ENCODE measurements at places on chromosomes 6 and 20. TPM values are rescaled to one million over a fixed set of nuclear protein-coding genes. Genes with fewer than 3 reads are reported as not detected.

DNA sequence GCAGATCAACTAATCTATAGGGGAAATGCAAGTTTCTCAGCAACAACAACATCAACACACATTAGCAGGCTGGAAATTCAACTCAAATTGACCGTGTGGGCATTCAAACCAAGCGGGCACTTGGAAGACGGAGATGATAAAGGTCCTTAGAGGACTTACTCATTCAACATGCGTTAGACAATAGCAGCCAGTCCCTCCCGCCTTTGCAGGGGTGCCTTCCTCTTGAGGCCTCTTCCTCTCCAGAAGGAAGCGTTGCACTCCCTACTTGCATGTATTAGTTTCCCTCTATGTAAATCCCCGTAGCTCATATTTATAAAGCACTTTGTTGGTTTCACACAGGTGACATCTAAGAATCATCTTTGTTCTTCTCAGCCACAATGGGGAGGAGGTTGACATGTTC, 300.8 kb upstream of the STXBP5 start:
- H3K27ac ChIP-seq: no peak overlapping the region
- no peak overlapping the region for H3K4me3 ChIP-seq
- no peak for DNase-seq
- no peaks in the 10 kb centered on the region for H3K36me3 ChIP-seq
- H3K27me3 ChIP-seq: no peaks in the 10 kb centered on the region
- H3K4me1 ChIP-seq: peaks cover 6% of the 10 kb centered on the region

DNA sequence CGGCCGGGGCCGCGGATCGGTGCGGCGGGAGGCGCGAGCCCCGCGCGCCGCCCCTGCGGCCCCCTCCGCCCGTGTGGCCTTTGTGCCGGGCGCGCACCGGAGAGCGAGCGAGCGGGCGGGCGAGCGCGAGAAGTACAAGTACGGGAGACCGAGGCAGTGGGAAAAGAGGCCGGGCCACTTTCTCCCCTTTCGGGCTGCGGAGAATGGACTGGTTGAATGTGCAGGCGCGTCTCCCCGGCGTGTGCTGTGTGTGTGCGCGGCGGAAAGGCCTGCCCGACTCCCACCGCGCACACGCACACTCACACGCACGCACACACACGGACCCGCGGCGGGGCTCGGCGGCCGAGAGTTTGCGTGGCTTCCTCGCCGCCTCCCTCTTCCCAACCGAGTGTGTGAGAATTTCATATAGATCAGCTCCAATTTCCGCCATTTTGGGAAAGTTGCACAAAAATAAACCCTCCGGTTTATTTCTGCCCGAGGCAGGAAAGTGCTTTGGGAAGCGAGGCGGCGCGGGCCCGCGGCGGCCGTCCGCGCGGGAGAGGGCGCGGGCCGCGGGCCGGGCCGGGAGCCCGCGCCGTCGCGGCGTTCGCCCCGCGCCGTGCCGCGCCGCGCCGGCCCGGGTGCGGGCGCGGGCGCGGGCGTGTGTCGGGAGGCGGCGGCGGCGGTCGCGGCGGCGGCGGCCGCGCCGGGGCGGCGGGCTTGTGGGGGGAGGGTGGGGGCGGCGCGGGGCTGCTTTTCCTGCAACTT, 1.1 kb downstream of the L3MBTL3 start:
- H3K27ac ChIP-seq: peak overlapping the region; percentile 86
- H3K36me3 ChIP-seq: no peaks in the 10 kb centered on the region
- no peaks in the 10 kb centered on the region for H3K27me3 ChIP-seq
- peak overlapping the region; percentile 74 for H3K4me3 ChIP-seq
- peaks cover 13% of the 10 kb centered on the region for H3K4me1 ChIP-seq

- DNase-seq: no peak
- H3K4me1 ChIP-seq: peaks cover 1% of the 10 kb centered on the region
- H3K27ac ChIP-seq: no peak overlapping the region
- peaks cover 30% of the 10 kb centered on the region for H3K27me3 ChIP-seq
- H3K36me3 ChIP-seq: no peaks in the 10 kb centered on the region
Measured at GRCh38 chr6:166174031-166174430, 6.4 kb upstream of the TBXT start.

GRCh38 chr6:100617633-100618350, 153.1 kb upstream of the SIM1 start:
- H3K27me3 ChIP-seq: no peaks in the 10 kb centered on the region
- no peak for DNase-seq
- peaks cover 34% of the 10 kb centered on the region for H3K36me3 ChIP-seq
- H3K4me1 ChIP-seq: no peaks in the 10 kb centered on the region
- H3K27ac ChIP-seq: no peak overlapping the region

DNA sequence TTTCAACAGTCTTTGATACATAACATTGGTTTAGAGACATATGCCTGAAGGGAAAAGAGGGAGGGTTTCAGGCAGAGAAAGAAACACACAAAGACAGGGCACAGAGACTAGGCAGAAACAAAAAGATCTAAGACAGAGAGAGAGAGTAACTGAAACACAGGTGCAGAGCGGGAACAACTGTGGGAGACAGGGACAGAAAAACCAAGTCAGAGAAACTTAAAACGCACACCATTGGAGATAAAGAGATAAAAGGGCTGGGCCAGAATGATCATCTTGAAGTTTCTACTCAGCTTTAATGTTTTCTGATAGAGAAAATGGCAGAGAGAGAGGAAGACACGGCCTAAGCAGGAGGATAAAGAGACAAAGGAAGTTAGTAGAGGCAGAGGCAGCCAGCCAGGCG, 11.8 kb downstream of the UNC5CL start:
- peak overlapping the region; percentile 77 for H3K27ac ChIP-seq
- H3K4me1 ChIP-seq: peaks cover 18% of the 10 kb centered on the region
- H3K36me3 ChIP-seq: no peaks in the 10 kb centered on the region
- H3K27me3 ChIP-seq: no peaks in the 10 kb centered on the region
- no peak for DNase-seq

- no peak overlapping the region for H3K27ac ChIP-seq
- H3K27me3 ChIP-seq: no peaks in the 10 kb centered on the region
- no peak for DNase-seq
- H3K4me1 ChIP-seq: no peaks in the 10 kb centered on the region
Measured at GRCh38 chr6:29142309-29142708, 28.4 kb upstream of the OR2J2 start.

DNA sequence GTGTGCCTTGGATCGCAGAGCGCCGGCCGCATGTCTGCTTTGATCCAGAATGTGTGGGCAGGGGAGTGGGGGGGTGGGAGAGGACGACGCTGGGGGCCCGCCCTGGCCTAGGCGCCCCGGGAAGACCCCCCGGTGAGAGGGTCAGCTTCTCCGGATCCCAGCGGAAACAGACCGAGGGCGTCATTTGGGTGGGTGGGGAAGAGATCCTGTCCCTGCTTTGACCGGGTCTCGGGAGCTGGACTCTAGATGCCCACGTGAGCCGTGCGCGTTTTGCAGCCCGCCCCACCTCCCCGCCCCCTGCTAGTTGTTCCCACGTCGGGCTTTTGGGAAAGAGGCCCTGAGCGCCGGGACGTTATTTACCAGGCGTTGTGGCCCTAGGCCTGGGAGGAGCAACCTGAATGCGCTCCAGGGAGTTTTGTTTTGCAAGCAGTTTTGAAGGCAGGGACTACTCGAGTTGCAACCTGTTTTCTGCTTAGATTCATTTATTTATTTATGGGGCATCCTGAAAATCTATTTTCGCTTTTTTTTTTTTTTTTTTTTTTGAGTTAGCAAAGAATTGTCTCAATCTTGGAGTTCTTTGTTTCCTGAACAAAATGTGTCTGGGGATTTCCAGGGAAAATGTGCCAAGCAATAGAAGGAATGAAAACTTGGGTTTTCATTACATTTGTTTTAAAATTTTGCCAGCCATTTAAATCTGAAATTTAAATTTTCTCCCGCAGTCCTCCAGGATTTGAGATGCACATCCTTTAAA, 1.6 kb downstream of the DSP start:
- peak overlapping the region; percentile 41 for H3K27ac ChIP-seq
- H3K36me3 ChIP-seq: no peaks in the 10 kb centered on the region
- DNase-seq: peak; percentile 75
- H3K27me3 ChIP-seq: peaks cover 60% of the 10 kb centered on the region
- H3K4me3 ChIP-seq: peak overlapping the region; percentile 63
- peaks cover 26% of the 10 kb centered on the region for H3K4me1 ChIP-seq

- H3K27me3 ChIP-seq: no peaks in the 10 kb centered on the region
- no peaks in the 10 kb centered on the region for H3K4me1 ChIP-seq
- H3K4me3 ChIP-seq: no peak overlapping the region
- DNase-seq: no peak
Measured at GRCh38 chr6:29490055-29490454, 2.3 kb upstream of the MAS1L start.

DNA sequence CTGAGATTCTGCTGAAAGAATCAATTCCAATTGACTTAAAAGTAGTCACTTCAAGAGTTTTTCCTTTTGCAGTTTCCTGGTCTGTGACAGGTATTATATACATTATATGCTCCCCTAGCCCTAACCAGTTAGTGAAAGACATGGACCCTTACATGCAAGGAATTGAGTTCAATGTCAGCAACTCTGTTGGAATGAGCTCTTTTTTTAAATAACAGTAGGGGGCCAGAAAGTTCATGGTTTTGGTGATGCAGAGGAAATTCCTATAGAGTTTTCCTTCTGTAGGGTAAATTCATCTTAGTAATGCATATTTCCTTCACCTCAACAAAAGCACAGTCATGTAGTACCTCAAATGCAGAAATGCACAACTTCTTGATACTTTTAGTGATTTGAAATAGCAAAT, 172.2 kb downstream of the KIF6 start:
- no peak overlapping the region for H3K27ac ChIP-seq
- H3K4me3 ChIP-seq: no peak overlapping the region
- no peaks in the 10 kb centered on the region for H3K4me1 ChIP-seq

GRCh38 chr20:1308702-1309095, 20.2 kb downstream of the SDCBP2 start:
- H3K27me3 ChIP-seq: no peaks in the 10 kb centered on the region
- DNase-seq: no peak
- H3K4me3 ChIP-seq: no peak overlapping the region

The RRAGD gene
- polyA plus RNA-seq: 3.2 TPM

The WFDC9 gene
- not detected for polyA plus RNA-seq

The CD40 gene
- 17.8 TPM for polyA plus RNA-seq

The AVP gene
- polyA plus RNA-seq: not detected

The KIAA1586 gene
- polyA plus RNA-seq: 24.0 TPM

All from left lung (tissue), 14 donors.